Gastrocnemius medialis (tissue), 4 donors: ENCODE measurements at places on chromosomes 13 and 19. TPM values are rescaled to one million over a fixed set of nuclear protein-coding genes. Genes with fewer than 3 reads are reported as not detected.

GRCh38 chr19:7888826-7889217 is 512 bp downstream of the LRRC8E start:
- H3K36me3 ChIP-seq = no peaks in the 10 kb centered on the region
- peaks cover 28% of the 10 kb centered on the region for H3K27me3 ChIP-seq
- H3K27ac ChIP-seq = no peak overlapping the region

DNA sequence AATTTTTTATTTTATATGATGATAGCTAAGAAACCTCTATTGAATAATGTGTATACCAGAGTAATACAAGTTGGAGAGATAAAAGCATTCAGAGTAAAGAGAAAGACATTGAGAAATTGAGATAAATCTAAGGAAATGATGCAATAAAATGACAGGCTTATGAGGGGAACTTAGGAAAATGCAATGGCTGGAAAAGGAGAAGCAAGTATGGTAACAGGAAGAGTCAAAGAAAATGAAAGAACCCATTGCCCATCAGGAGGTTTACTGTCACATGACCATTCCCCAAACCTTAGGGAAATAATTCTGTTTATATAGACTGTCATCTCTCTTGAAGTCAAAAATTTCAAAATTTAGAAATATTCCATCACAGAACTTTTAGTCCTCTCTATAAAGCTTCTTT is 808.0 kb upstream of the PRR20A start:
- no peaks in the 10 kb centered on the region for H3K4me1 ChIP-seq
- no peak overlapping the region for H3K4me3 ChIP-seq
- H3K27me3 ChIP-seq = no peaks in the 10 kb centered on the region

- peaks cover 82% of the 10 kb centered on the region for H3K27me3 ChIP-seq
- no peak overlapping the region for H3K27ac ChIP-seq
- H3K4me3 ChIP-seq = no peak overlapping the region
- DNase-seq = no peak
- no peaks in the 10 kb centered on the region for H3K36me3 ChIP-seq
These were observed 8.1 kb downstream of the URAD start for GRCh38 chr13:27980280-27980998.

- DNase-seq = no peak
- no peaks in the 10 kb centered on the region for H3K36me3 ChIP-seq
- peak overlapping the region; percentile 99 for H3K4me3 ChIP-seq
- peaks cover 5% of the 10 kb centered on the region for H3K27me3 ChIP-seq
- H3K27ac ChIP-seq = peak overlapping the region; percentile 100
These were observed 826 bp upstream of the BSG start for GRCh38 chr19:571566-571974.

GRCh38 chr13:102688306-102688973 is 6.4 kb downstream of the METTL21C start:
- H3K4me1 ChIP-seq = peaks cover 11% of the 10 kb centered on the region
- no peak overlapping the region for H3K27ac ChIP-seq
- H3K27me3 ChIP-seq = no peaks in the 10 kb centered on the region
- H3K4me3 ChIP-seq = no peak overlapping the region

GRCh38 chr13:49066856-49067255 is 91.1 kb downstream of the FNDC3A start:
- H3K4me1 ChIP-seq = peaks cover 8% of the 10 kb centered on the region
- H3K4me3 ChIP-seq = no peak overlapping the region
- H3K36me3 ChIP-seq = no peaks in the 10 kb centered on the region
- H3K27ac ChIP-seq = no peak overlapping the region
- DNase-seq = no peak
- H3K27me3 ChIP-seq = no peaks in the 10 kb centered on the region

DNA sequence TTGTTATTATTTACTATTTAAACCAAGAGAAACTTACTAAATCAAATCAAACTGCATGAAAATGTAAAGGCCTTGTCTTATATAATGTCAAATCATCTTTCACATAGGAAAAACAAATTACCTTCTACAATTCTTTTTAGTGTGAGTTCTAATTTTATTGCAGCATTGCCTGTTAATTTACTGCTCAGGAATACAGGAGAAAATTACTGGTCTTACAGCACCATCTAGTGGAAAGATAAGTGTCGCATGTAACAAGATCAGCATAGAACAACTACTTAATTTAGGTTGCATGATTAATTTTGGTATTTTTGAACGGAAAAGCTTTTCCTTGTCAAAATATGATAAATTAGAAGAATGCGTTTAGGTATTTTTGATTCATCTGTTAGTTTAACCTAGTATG is 502.7 kb downstream of the UQCRFS1 start:
- no peaks in the 10 kb centered on the region for H3K36me3 ChIP-seq
- no peak overlapping the region for H3K27ac ChIP-seq
- no peak overlapping the region for H3K4me3 ChIP-seq
- DNase-seq = no peak

DNA sequence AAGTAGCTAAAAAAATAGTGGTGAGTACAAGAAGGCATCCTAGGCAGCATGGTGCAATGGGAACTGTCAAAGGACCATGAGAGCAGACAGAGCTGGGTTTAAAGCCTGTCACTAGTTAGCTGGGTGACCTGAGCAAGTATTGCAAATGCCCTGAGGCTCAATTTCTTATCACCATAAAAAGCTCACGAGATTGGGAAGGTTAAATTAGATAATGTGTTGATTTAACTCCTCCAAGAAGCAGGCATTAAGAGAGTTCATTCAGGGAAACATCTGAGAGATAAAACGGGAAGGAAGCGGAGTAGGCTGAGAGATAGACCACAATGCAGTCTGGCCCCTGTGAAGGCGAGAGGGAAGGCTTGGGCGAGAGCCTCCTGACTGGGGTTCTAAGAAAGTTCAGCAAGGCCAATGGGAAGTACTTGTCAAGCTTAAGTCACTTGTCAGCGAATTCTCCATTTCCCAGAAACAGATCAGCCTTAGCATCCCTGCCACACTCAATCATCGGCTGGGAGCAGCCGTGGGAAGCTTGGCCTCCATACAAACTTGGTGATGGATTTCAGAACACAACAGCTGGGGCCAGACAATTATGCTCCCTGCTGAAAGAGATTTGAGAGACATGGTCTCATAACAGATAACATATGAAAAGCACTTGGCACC is 105.5 kb downstream of the POU4F1 start:
- no peaks in the 10 kb centered on the region for H3K36me3 ChIP-seq
- H3K4me1 ChIP-seq = no peaks in the 10 kb centered on the region
- H3K27me3 ChIP-seq = no peaks in the 10 kb centered on the region

GRCh38 chr13:43895940-43896339 is 16.2 kb downstream of the LACC1 start:
- DNase-seq = no peak
- H3K36me3 ChIP-seq = no peaks in the 10 kb centered on the region
- H3K27ac ChIP-seq = no peak overlapping the region
- no peak overlapping the region for H3K4me3 ChIP-seq
- H3K27me3 ChIP-seq = no peaks in the 10 kb centered on the region

DNA sequence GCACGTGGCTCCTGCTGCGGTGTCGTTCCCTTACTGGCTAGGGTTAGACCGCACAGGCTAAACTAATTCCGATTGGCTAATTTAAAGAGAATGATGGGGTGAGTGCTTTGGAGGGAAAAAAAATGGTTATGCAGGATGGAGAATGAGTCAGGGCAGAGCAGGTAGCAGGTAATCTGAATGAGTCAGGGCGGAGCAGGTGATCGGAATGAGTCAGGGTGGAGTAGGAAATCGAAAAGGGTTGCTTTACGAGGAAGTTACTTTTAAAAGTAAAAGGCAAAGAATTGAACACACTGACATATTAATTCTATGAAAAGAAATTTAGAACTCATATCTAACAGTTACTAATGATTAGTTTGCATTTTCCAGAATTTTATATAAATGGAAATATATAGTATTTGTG is 335.5 kb downstream of the FOXO1 start:
- H3K4me1 ChIP-seq = peaks cover 1% of the 10 kb centered on the region
- H3K27me3 ChIP-seq = no peaks in the 10 kb centered on the region
- H3K27ac ChIP-seq = no peak overlapping the region
- no peaks in the 10 kb centered on the region for H3K36me3 ChIP-seq

DNA sequence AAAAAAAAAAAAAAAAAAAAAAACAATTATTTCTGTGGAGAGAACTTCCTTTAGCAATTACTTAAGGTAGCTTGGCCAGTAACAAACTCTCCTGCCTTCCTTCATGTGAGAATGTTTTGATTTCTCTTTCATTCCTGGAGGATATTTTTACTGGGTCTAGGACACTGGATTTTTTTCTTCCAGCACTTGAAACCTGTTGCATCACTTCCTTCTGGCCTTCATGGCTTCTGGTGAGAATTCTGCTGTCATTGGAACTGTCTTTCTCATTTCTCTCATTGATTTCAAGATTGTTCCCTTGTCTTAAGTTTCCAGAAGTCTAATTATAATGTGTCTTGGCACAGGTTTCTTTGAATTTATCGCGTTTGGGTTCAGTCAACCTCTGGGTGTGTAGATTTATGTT is 19.3 kb upstream of the RAB20 start:
- H3K27ac ChIP-seq = no peak overlapping the region
- H3K4me1 ChIP-seq = no peaks in the 10 kb centered on the region
- H3K27me3 ChIP-seq = no peaks in the 10 kb centered on the region

DNA sequence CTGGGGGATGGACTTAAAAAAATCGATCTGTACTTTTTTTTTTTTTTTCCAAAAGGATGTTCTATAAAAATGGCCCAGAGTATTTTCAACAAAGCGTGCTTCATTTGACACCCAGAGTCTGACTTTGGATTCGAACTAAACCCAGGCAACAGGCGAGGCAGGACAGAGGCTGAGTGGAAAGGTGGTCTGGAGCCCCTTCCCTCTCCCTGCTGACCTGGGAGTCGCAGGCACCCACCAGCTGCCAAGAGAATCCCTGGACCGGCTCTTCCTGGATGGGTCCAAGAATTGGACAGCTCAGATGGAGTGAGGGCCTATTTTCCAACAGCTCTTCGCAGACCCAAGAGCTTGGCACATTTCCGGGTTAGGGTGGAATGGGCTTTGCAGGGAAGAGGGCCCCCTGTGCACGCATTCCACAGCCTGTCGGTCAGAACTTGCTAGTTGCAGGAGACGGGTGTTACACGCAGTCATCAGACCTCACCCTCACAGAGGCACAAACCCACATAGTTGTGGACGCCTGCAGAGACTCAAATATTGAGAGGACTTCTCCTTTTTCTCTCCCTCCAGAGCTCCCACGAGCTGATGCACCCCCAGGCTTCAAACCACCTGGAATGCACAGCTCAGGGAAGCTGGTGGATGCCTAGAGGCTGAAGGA is 15.2 kb downstream of the KCTD15 start:
- no peaks in the 10 kb centered on the region for H3K27me3 ChIP-seq
- DNase-seq = no peak
- no peaks in the 10 kb centered on the region for H3K4me1 ChIP-seq
- no peaks in the 10 kb centered on the region for H3K36me3 ChIP-seq

- no peak overlapping the region for H3K27ac ChIP-seq
- H3K36me3 ChIP-seq = no peaks in the 10 kb centered on the region
- no peak for DNase-seq
- H3K4me3 ChIP-seq = no peak overlapping the region
- H3K27me3 ChIP-seq = no peaks in the 10 kb centered on the region
These were observed 29.0 kb downstream of the EXOSC8 start for GRCh38 chr13:37029617-37030016.

- H3K36me3 ChIP-seq = no peaks in the 10 kb centered on the region
- no peak for DNase-seq
- peaks cover 34% of the 10 kb centered on the region for H3K4me1 ChIP-seq
- H3K4me3 ChIP-seq = no peak overlapping the region
- H3K27ac ChIP-seq = no peak overlapping the region
- H3K27me3 ChIP-seq = no peaks in the 10 kb centered on the region
These were observed 9.6 kb upstream of the BCL3 start for GRCh38 chr19:44738603-44739558.

DNA sequence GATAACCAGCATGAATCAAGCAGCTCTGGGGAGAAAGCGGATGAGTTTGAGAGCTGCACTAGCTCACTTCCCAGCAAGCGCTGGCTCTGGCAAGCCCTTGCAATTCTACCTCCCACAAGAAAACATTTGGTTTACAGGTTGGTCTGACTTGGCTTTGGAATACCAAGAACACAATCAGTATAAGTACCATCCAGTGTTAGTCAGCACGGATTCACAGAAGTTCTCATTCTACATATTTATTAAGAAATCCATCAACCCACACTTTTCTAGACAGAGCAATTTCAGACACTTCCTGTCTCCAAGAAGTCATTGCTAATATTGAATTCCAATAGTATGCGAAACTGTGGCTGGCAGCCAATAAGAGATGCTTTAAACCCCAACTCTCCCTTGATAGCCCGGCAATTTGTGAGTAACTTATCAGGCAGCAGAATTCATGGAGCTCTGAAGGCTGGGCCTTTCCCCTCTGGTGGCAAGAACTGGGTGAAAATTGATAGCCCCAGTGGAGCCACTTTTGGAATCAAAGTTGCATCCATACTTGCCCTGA is 59.4 kb upstream of the WASF3 start:
- no peaks in the 10 kb centered on the region for H3K4me1 ChIP-seq
- H3K4me3 ChIP-seq = no peak overlapping the region
- no peaks in the 10 kb centered on the region for H3K36me3 ChIP-seq
- no peak for DNase-seq
- no peaks in the 10 kb centered on the region for H3K27me3 ChIP-seq

DNA sequence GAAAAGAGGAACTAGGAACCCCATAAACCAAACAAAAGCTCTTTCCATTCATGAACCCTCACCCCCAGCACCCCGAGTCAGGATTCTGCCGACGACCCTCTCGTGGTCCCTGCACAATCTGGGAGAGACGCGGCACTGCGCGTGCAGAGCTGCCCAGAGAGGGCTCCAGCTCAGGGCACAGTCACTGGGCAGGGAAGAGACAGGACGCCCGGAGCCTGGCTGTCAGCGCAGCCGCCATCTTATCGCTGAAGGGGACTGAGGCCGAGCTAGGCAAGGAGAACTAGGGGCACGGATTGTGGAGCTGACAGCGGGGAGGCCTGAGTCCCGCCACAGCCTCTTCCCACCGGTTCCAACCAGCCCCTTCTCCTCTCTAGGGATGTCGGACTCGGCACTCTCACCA is 349 bp downstream of the ZNF98 start:
- H3K4me1 ChIP-seq = no peaks in the 10 kb centered on the region
- DNase-seq = no peak
- no peaks in the 10 kb centered on the region for H3K36me3 ChIP-seq
- no peak overlapping the region for H3K27ac ChIP-seq
- no peak overlapping the region for H3K4me3 ChIP-seq
- H3K27me3 ChIP-seq = no peaks in the 10 kb centered on the region

GRCh38 chr13:30799356-30799824 is 64.0 kb downstream of the ALOX5AP start:
- H3K27me3 ChIP-seq = no peaks in the 10 kb centered on the region
- H3K36me3 ChIP-seq = no peaks in the 10 kb centered on the region
- no peak overlapping the region for H3K27ac ChIP-seq
- H3K4me3 ChIP-seq = no peak overlapping the region

- no peaks in the 10 kb centered on the region for H3K27me3 ChIP-seq
- peak overlapping the region; percentile 100 for H3K27ac ChIP-seq
- H3K4me1 ChIP-seq = peaks cover 43% of the 10 kb centered on the region
These were observed 12.3 kb downstream of the TMEM38A start for GRCh38 chr19:16673231-16673630.

- H3K36me3 ChIP-seq = no peaks in the 10 kb centered on the region
- no peak overlapping the region for H3K4me3 ChIP-seq
- H3K27me3 ChIP-seq = no peaks in the 10 kb centered on the region
- no peak overlapping the region for H3K27ac ChIP-seq
- H3K4me1 ChIP-seq = peaks cover 31% of the 10 kb centered on the region
These were observed 5.4 kb downstream of the MED25 start for GRCh38 chr19:49823472-49823871.

The SPRED3 gene
- 0.20 TPM for total RNA-seq

The CCDC70 gene
- total RNA-seq = not detected

The DAND5 gene
- total RNA-seq = not detected

The RPL13A gene
- total RNA-seq = 1,968 TPM

The SLC25A41 gene
- total RNA-seq = not detected

The ARHGAP45 gene
- total RNA-seq = 0.83 TPM

The ZNF813 gene
- total RNA-seq = 0.75 TPM
